ENCODE measurements at places on chromosomes 3 and 15.

DNA sequence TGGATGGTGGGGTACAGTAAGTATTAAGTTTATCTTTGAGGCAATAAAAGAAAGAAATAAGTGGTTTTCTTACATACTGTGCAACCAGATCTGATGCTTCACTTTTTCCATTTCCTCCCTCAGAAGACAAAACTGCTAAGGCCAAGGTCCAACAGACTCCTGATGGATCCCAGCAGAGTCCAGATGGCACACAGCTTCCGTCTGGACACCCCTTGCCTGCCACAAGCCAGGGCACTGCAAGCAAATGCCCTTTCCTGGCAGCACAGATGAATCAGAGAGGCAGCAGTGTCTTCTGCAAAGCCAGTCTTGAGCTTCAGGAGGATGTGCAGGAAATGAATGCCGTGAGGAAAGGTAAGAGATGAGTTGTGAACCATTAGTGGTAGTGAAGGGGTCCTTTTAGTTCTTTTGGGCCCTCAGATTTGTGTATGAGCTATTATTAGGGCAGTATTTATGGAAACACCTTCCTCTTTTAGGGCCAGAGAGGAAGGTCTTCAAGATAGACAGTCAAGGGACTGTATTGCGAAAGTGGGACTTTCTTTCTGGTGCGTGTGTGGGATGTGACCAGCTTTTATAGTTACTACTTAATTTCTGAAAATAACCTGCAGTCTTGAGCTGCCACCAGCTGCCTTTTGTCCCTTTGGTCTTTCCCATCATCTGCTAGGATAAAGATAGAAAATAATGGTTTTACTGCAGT lies 4.6 kb downstream of the ALAS1 start:
- no peak for DNase-seq

- peak; percentile 69 for DNase-seq
Observed at GRCh38 chr3:52056521-52056967, at the start of gene DUSP7. DUSP7 (minus strand) TSS chr3:52056571; CDS start chr3:52056366, 205 bp downstream.

GRCh38 chr3:45551214-45552010 lies 43.1 kb upstream of the LIMD1 start:
- DNase-seq, result no peak

DNA sequence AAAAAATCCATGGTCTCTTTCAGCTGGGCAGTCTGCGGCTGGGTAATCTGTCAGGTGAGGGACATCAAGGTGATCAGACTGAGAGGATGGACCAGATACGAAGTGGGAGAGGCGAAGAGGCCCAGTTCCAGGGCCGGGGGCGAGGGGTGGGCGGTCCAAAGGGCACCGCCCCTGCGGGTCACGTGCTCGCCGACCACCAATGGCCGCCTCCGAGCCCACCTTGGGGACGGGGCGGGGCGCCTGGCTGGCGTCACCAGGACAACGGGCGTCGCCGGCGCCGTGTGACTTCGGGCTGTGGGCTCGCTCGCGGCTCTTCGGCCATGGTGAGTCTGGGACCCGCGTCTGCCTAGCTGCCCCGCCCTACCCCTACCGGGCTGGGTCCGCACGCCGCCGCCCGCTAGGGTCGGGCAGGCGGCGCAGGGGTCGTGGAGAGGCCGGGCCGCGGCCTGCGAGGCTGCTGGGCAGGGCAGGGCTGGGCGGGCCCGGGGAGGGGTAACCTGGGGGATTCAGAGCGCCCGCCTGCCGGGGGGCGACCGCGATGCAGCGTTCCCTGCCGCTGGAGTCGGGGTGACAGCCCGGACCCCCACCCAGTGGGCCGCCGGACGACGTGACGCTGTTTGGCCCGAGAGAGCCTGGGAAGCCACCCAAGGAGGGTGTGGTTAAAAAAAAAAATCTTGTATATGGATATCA lies at the start of gene FBXL2:
Gene FBXL2, plus strand, starts transcription at position 250 of the 690 bp plus-strand sequence. Its CDS starts 71 bp downstream, at position 321.
- no peak for DNase-seq
